ENCODE measurements at places on chromosomes 11 and 22.
A peak's percentile ranks its signal among the peaks of the same experiment; 100 is the strongest.

DNA sequence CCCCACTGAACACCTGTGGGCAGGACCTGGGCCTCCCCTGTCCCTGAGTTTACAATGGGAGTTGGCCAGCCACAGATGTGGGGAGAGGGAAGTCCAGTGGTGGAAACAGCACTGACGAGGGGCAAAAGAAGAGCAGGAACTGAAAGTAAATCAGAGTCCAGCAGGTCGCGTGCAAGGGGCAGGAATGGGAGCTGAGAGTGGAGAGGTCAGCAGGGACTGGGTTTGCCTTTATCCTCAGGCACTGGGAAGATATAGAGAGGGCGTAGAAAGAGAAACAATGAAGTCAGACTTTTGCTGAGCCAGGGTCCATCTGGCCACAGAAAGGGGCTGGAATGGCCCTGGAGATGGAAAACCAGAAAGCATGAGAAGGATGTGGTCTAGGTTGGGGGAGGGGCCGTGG lies 8.5 kb downstream of the P2RY6 start:
- DNase-seq: no peak

GRCh38 chr11:47915783-47916182 lies 64.6 kb upstream of the PTPRJ start:
- no peak for DNase-seq

DNA sequence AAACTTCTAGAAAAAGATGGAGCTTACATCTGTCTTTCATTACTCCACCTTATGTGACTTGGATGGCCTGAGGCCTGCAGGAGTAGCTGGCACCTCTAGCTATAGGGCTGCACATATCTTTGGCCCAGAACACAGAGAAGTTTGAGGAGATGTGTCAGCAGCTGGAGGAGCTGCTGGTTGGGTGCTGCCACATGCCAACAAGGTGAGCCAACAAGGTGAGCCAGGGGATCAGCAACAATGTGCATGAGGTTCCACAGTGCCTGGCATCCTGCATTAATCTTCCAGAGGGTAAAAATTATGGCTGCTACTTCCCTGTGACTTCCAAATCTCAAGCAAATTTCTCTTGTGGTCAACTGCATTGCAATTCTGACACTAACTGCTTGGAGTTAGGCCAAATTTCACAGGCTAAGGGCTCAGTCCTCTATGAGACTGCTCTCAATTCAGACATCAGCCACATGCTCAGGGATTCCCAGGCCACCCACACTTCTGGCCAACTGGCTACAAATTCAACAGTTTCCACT lies 16.0 kb downstream of the RBM7 start:
- DNase-seq: no peak

DNA sequence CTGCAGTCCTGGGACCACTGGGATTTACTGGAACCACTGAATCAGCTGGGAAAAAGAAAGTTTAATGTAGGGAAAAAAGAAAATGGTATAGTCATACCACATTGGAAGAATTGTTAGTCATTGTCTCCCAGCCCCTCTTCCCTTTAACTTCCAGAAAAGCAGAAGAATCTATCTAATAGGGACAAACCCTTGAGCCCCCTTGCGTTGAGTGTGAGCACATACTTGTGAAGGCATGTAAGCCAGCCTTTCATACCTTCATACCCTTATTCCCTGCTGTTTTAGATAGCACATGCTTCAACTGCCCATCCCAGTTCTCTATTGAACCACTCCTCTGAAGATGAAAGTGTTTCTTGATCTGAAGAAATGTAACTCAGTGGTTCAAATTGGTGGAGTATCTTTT lies 6.6 kb downstream of the TREH start:
- no peak for DNase-seq

- DNase-seq: peak; percentile 90
Observed at GRCh38 chr11:74004759-74005615, 3.9 kb downstream of the UCP3 start.

DNA sequence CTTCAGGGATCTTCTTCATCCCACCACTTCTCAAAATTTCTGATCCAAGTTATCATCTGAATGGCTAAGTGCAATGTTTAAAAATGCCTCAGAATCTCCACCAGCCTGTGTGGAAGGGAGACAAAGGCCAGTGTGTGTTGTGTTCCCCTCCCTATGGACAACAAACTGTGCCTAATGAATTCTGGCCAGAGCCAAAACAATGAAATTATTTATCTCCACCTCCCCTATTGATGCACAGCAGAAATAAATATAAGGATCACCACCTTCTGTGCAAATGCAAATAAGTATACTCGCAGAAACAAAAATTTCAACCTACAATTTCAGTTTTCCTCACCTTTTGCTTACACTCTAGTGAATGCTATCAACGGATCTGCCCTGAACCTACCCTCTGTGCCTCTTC lies 75.8 kb downstream of the GAB2 start:
- DNase-seq: no peak

- no peak for DNase-seq
Observed at GRCh38 chr11:126101251-126101929, 38.7 kb upstream of the CDON start.

DNA sequence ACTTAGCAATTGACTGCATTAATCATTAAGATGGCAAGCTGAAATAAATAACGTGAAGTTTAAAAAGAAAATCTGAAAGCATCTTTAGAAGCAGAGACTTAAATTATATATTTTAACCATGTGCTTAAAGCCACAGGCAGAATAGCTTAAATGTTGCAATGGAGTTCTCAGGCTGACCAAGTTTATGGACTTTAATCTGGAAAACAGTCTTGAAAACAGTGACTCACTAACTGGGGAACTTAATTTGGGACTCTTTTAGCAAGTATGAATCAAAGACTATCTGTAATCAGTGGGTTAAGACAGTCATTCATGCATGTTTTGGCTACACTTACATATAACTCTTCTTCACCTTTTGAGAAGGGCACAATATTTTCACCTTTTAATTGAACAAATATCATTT lies 12.6 kb upstream of the GLYATL1 start:
- no peak for DNase-seq

DNA sequence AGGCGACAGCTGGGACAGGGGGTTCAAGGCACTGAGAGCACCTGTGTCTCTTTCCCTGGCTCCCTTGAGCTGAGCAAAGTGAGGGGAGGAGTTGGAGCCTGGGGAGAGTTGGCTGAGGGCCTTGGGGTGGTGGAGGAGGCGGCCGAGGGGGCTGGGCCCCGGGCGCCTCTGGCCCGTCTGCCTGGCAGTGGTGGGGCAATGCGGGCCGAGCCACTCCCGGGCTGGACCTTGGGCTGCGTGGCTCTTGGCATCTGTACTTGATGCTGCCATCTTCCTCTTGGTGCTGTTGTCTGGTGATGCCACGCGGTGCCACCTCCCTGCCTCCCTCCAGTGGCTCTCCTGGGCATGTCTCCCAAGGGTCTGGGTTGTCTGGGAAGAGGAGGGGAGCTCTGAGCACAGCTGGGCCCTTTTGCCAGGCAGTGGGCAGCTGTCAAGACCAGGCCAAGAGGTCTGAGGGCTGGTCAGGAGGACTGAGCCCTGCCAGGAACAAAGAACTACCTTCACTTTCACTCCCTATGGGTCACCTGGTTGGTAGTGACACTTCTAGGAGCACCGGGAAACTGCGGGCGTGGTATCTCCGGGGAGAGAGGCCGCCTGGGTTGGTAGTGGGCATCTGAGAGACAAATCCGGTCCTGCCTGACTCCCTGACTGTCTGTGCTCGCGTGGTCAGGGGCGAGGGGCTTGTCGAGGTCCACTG lies 1.3 kb downstream of the GRIK4 start:
- DNase-seq: no peak

- DNase-seq: no peak
Observed at GRCh38 chr11:36469881-36470802, 39.9 kb downstream of the TRAF6 start.

GRCh38 chr22:24390576-24390975 lies 36.8 kb upstream of the ADORA2A start:
- DNase-seq: no peak

GRCh38 chr11:79431535-79431934 lies 9.3 kb downstream of the TENM4 start:
- DNase-seq: no peak

GRCh38 chr11:117187428-117187798 lies 8.9 kb downstream of the SIDT2 start:
- DNase-seq: no peak

DNA sequence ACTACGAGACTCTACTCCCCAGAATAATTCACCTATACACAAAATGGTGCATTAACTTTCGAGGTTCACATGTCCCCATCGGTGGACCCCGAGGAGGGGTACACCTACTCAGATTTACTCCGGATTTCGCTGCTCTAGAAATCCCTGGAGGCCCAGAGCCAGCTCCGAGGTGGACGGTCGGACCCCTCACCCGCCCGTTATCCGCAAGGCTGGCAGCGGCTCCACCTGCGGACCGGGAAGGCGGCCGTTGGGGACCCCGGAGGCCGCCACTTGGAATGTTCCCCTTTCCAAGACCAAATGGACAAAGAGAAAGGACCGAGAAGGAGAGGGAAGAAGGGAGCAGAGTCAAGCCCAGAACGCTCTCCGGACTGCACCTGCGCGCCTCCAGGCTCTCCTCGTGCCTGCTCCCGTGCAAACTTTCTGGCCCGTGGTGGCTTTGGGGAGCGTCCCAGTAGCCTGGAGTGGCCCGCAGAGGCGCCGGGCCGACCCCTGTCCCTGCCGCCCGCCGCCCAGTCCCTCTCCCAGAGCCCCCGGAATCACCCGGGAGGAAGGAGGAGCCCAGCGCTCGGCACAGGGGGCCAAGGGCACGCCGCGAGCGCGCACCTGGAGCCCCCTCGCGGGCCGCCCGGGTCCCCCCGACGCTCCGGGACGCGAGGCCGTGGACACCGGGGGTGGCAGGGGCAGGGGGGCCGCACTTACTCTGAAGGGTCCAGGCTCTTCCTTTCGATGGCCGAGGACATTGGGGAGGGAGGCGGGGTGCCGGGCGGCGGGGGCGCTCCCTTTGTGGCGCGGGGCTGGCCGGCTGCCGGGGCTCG lies 23.0 kb downstream of the LMO2 start:
- no peak for DNase-seq

- DNase-seq: no peak
Observed at GRCh38 chr11:82859750-82860149, 40.5 kb downstream of the PRCP start.

DNA sequence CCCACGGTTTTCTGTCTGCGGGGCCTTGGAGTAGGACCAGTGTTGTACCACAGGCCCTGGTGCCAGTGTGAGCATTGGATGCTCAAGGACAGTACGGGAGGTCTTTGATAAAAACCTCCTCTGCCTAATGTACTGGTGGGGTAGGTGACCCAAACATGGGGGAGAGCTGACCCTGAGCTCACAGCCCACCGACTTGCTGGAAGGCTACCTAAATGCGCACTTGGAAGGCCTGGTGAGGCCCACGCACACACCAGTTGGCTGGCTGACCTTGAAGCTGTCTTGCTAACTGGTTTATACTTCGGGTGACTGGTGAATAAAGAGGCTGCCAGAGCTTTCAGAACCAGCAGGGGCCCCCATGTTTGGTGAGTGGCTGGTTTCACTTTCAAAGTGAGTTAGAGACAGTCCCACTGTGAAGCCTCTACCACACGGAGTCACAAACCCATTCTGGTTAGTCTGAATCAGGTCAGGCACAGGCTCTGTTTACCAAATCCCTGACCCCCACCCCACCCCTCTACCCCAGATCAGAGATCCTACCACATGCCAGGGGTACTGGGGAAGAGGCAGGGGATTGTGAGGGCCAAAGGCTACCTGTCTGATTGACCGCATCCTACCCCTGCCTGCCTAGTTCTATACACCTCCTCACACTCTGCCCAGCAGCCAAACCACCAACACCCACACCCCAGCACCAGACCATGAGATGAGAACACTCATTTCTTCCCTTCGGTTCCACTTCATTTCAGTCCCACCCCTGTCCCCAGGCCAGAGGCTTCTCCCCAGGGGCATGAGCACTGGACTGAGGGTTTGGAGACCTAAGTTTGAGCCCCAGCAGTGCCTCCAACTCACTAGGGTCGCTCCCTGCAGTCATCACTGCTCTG lies 12.7 kb upstream of the IL2RB start:
- DNase-seq: peak; percentile 86

DNA sequence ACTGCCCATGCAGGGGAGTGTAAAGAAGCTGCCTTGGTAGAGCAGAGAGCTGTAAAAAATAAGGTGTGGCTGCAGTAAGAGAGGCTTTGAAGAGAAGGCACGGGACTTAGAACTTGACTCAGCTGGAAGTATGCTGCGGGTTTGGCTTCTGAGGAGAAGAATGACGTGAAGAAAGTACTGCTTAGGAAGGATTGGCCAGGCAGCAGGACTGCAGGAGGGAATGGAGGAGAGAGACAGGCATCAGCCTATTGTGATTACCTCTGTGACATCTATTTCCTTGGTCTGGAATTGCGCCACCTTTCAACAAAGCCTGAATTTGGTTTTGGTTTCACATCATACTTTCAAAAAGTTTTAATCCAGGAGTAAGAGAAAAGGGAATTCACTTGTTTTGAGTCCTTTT lies 22.5 kb downstream of the PRRG4 start:
- DNase-seq: no peak

DNA sequence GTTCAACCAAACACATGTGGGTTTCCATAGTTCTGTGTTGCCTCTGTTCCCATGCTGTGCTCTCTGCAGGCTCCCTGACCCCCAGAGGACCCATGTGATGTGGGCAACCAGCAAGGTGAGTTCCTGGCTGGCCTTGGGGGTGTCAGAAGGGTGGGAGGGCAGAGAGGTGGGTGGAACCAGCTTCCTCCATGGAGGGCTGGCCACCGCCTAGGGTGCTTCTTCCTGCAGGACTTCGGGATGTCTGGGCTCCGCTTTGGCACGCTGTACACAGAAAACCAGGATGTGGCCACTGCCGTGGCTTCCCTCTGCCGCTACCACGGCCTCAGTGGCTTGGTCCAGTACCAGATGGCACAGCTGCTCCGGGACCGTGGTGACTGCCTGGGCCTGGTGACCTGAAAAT lies 14.5 kb upstream of the EXT2 start:
- no peak for DNase-seq

DNA sequence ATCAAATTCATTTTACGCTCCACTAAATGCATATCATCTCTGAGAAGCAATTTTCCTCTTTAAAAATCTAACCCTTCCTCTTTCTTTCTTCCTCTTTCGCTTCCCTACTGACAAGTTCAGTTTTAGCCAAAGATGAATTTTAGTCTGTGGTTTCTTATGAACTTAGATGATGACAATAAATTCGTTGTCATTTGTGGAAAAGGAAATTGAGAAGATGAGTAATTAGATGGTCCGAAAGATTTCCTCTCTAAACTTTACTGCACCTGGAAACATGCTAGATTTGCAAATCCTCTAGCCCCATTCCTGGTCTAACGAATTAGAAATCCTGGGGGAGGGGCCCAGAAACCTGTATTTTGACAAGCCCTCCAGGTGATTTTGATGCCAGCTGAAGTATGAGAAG lies 855.4 kb upstream of the CHORDC1 start:
- no peak for DNase-seq

Measured in activated T-cell treated with anti-CD3 and anti-CD28 coated beads, Interleukin-2, amount 50 U/mL, for 72 hours (primary cell).